Hair follicular keratinocyte (primary cell): ENCODE measurements at places on chromosomes 1 and 21. TPM values are rescaled to one million over a fixed set of nuclear protein-coding genes. Genes with fewer than 3 reads are reported as not detected.

NFIA gene
- 6.9 and 9.1 TPM in 2 replicates for total RNA-seq

IFNLR1 gene
- total RNA-seq: 5.3 and 6.7 TPM in 2 replicates

AMY1C gene
- not detected in 2 replicates for total RNA-seq

OR14K1 gene
- total RNA-seq: not detected in 2 replicates

CCDC28B gene
- total RNA-seq: 9.0 and 10.8 TPM in 2 replicates

F11R gene
- total RNA-seq: 97.3 and 126 TPM in 2 replicates

GFI1 gene
- 0.08 TPM in 1 of 2 replicates, not detected in the other for total RNA-seq

SYCP1 gene
- under 0.01 TPM in 1 of 2 replicates, not detected in the other for total RNA-seq

UQCRHL gene
- total RNA-seq: 1.1 and 2.0 TPM in 2 replicates

SIPA1L2 gene
- 1.6 and 1.9 TPM in 2 replicates for total RNA-seq

GNG4 gene
- 0.16 and 0.30 TPM in 2 replicates for total RNA-seq

SMYD2 gene
- total RNA-seq: 68.3 and 70.2 TPM in 2 replicates

DNAJC28 gene
- total RNA-seq: 0.23 and 1.0 TPM in 2 replicates

TAS1R1 gene
- not detected in 2 replicates for total RNA-seq

DDAH1 gene
- total RNA-seq: 2.3 and 2.4 TPM in 2 replicates

LINGO4 gene
- total RNA-seq: not detected in 2 replicates

SPRR2E gene
- 1.1 TPM in 1 of 2 replicates, not detected in the other for total RNA-seq

NCAM2 gene
- total RNA-seq: 0.04 TPM in 1 of 2 replicates, not detected in the other

CFAP141 gene
- total RNA-seq: not detected in 2 replicates

CCDC27 gene
- total RNA-seq: not detected in 2 replicates

IL24 gene
- 12.4 and 14.1 TPM in 2 replicates for total RNA-seq

SPATA1 gene
- total RNA-seq: 0.08 TPM in 1 of 2 replicates, not detected in the other

UBE2U gene
- not detected in 2 replicates for total RNA-seq

IGSF9 gene
- 4.7 and 6.2 TPM in 2 replicates for total RNA-seq

OXCT2 gene
- total RNA-seq: 1.8 and 3.2 TPM in 2 replicates

LCE3E gene
- 0.68 and 1.6 TPM in 2 replicates for total RNA-seq

LDLRAD1 gene
- total RNA-seq: not detected in 2 replicates

LCK gene
- 0.84 and 0.86 TPM in 2 replicates for total RNA-seq

CHI3L2 gene
- total RNA-seq: not detected in 2 replicates

ADGRB2 gene
- total RNA-seq: 0.19 and 0.39 TPM in 2 replicates

VWA5B1 gene
- total RNA-seq: not detected in 2 replicates

ATP5PB gene
- 351 and 383 TPM in 2 replicates for total RNA-seq

PTGS2 gene
- total RNA-seq: 43.9 and 50.3 TPM in 2 replicates
